ENCODE measurements at places on chromosomes 16 and 17. TPM values are rescaled to one million over a fixed set of nuclear protein-coding genes. Genes with fewer than 3 reads are reported as not detected.

The SBK1 gene
- 0.58 TPM for total RNA-seq

GRCh38 chr17:77312786-77313599 is 172.2 kb downstream of the SEC14L1 start:
- no peak for DNase-seq

DNA sequence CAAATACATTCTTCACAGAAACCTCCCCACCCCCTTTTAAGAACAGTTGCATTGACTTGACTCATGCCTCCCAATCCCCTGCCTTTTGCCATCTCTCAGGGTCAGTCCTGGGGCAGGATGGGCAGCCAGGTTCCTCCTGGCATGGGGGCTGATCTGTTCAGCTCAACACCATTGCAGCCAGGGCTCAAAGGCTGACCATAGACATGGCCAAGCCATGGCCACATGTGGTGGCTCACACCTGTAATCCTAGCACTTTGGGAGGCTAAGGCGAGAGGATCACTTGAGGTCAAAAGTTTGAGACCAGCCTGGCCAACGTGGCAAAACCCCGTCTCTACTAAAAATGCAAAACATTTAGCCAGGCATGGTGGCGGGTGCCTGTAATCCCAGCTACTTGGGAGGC is 14.1 kb downstream of the ATP2C2 start:
- no peak for DNase-seq

DNA sequence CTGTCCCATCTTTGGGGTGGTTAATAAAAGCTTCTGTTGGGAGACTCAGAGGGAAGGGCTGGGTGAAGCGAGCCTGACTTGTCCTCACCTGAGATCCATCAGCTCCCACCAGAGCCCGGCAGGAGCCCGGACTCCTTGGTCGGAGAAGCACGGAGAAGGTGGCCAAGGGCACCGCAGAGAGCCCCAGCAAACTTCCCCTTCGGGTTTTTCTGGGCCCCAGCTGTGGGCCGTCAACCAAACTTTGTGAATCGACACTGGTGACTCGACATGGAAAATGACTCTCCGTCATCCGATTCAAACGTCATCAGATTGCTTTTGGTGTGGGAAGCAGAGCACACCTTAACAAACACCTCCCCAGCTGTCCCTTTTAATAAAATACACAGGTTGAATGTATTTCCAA is 21.4 kb downstream of the ENPP7 start:
- no peak for DNase-seq

GRCh38 chr17:30476726-30477082 is 504 bp upstream of the GOSR1 start:
- DNase-seq, result peak; percentile 24

DNA sequence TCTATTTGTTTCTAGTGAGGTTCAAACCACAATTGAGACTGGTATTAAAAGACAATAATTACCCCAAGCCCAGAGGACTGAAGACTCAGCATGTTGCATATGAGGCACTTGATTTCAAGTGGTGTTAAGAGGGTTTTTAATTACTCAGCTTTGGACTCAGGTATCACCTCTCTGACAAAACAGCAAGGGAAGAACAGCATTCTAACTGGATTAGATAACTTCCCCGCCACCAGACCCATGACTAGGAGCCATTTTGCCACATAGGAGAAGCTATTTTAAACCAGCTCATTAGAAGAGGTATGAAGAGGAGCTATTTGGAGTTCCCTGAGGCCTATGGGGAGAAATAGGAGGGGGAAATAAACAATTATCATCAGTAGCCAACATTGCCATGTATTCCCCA is 226.1 kb upstream of the TOX3 start:
- DNase-seq, result no peak

DNA sequence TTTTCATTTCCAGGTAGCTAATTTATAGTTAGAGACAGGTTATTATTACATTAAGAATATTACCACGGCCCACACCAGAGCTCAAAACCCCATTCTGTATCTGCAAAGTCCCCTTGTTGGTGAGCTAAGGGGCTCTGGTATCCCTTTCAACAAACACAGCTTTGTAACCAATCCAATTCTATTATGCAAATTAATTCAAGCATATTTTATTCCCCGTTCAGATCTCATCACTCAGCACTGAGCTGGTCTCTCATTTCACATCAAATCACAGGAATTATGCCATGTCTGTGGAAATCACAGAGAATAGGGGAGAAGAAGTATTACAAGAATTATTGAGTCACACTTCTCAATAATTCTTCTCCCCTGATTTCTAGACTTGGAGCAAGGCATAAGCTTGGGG is 111.7 kb downstream of the CDH11 start:
- no peak for DNase-seq

- no peak for DNase-seq
Observed at GRCh38 chr16:70692873-70693671, 7.2 kb upstream of the MTSS2 start.

The SLC47A1 gene
- 0.11 TPM for total RNA-seq

- no peak for DNase-seq
Observed at GRCh38 chr17:32383926-32384434, 34.0 kb downstream of the ZNF207 start.

The SMG6 gene
- total RNA-seq, result 22.0 TPM

GRCh38 chr16:72721981-72722380 is 325.9 kb downstream of the ZFHX3 start:
- no peak for DNase-seq

- DNase-seq, result no peak
Observed at GRCh38 chr17:31404028-31404949, 12.8 kb downstream of the RAB11FIP4 start.

DNA sequence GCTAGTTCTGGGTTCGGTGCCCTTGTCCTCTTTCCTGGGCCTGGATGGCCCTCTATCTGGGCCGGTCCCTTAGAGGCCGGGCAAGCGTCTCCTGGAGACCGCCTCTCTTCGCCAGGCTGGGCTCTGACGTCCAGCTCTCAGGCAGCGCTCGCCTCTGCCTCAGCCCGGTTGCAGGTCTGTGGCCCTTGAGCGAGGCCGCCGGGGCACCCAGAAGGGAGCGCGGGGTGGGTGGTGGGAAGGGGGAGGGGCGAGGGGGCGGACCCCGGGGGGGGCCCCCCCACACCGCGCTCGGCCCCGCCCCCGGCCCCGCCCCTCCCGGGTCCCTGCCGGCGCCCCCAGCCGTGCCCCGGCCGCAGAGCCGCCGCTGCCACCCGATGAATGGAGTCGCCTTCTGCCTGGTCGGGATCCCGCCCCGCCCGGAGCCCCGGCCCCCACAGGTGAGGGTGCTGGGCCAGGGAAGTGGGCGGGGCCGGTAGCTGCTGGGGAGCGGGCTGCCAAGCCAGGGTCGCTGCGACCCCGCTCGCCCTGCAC is at the start of gene ARHGAP23:
Gene ARHGAP23, plus strand, starts transcription at position 353 of the 531 bp plus-strand sequence. Its CDS starts 22 bp downstream, at position 375.
- DNase-seq, result peak; percentile 37

DNA sequence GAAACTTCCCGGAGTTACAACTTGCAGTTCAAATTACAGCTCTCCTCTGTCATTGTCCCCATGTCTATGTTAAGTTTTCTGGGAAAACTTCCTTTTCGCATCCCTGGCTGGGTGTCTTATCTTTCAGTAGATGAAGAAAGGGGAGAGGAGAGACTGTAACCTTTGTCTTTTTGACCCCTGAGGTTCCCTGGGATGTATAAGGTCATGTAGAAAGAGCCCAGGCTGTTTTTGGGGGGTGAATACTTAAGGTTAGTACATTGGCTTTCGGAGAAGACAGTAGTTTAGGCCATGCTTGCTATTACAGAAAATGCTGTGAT is 31.1 kb downstream of the HS3ST3B1 start:
- no peak for DNase-seq

The MPV17L gene
- total RNA-seq, result 0.55 TPM

DNA sequence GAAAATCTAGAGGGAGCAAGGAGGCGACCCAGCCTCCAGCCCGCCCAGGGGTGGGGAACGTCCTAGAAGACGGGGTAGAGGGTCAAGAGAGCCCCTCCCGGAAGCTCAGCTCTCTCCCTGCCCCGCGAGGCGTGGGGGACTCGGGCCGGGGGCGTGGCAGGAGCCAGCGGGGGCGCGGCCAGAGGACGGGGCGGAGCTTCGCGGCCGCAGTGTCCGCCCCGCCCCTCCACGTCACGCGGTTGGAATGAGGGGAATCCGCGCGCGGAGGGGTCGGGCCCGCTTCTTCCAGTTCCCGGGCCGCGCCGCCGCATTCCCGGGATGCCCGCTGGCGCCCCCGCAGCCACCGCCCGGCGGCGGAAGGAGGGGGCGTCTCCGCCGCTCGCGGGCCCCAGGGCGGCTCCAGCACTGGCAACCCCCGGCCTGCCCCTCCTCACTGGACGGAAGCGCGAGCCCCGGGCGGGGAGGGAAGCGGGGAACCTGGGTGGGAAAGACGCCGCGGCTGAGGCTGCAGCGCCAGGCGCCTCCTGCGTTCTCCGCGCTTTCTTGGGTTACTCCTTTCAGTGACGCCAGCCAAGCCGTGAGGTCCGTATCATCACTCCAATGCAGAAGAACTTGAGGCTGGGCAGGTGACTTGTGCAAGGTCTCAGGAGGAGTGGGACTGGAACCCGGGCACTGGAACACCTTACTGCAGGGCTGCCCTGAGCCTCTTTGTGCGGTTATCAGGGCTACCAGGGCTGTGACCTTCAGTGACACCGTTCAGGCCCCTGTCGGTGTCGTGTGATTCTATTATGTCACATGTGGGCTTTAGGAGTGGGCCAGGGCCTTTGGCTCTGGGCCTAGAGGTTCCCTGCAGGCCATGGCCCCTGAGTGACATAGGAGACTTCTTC is 4.3 kb downstream of the MYO1C start:
- peak; percentile 85 for DNase-seq

The ADORA2B gene
- total RNA-seq, result not detected

The ITGB4 gene
- 2.2 TPM for total RNA-seq

The ST6GALNAC1 gene
- total RNA-seq, result not detected

DNA sequence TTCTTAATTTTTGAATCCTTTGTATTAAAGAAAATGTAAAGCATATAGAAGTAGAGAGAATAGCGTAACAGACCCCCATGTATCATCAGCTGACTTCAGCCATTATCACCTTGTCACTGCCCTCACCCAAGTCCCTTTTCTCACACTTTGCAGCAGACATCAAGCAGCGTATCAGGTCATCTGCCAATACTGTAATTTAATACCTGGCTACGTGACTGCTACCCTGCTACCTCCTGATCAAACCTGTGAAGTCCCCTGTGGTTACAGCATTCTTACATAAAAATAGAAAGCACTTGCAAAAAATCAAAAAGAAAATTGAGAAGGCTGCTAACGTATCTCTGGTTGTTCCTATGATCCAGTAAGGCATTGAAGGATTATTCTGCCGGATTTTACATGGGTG is 96.4 kb downstream of the PLCG2 start:
- no peak for DNase-seq

GRCh38 chr16:82302042-82302727 is 132.2 kb upstream of the MPHOSPH6 start:
- no peak for DNase-seq

DNA sequence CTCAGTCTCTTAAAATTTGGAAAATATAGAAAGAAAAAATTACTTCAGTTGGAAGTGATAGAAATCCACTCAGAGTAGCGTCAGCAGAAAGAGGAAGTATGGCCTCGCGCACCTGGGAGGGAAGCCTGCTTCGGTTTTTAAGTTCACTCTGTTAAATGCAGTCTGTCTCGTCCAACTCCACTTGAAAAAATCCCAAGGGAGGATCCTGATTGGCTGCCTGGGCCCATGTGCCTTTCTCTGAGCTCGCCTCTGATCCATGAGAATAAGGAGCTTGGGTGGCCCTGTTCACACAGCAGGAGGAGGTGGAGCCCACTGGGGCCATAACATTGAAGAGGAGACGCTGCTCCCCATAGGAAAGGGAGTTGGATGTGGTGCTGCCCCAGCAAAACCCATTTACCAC is 40.7 kb downstream of the DNAJA2 start:
- DNase-seq, result no peak

- no peak for DNase-seq
Observed at GRCh38 chr17:61091096-61091495, 308.5 kb upstream of the TBX2 start.

GRCh38 chr16:49462989-49463371 is 89.4 kb downstream of the C16orf78 start:
- no peak for DNase-seq

- no peak for DNase-seq
Observed at GRCh38 chr17:14199601-14200000, 37.1 kb downstream of the CDRT15 start.

- no peak for DNase-seq
Observed at GRCh38 chr16:67869653-67870052, 3.2 kb upstream of the EDC4 start.

DNA sequence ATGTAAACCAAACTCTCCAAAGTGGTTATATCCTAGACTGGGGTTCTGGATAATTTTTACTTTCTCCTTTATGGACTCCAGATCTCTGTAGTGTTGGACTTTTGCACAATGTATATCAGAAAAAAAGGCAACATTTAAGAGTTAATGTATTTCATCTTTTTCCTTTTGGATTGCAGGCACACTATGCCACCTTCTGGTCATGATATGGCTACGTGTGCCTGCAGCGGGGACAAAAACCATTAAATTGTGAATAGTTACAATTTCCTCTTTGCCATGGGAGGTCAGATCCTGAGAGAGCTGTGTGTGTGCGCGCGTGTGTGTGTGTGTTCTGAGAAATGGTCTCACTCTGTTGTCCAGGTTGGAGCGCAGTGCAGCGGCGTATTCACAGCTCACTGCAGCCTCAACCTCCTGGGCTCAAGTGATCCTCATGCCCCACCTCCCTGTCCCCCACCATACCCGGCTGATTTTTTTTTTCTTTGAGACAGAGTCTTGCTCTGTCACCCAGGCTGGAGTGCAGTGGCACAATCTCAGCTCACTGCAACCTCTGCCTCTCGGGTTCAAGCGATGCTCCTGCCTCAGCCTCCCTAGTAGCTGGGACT is 4.3 kb upstream of the SGF29 start:
- DNase-seq, result no peak
